ENCODE measurements at places on chromosomes 5 and 9. TPM values are rescaled to one million over a fixed set of nuclear protein-coding genes. Genes with fewer than 3 reads are reported as not detected.

ARHGEF39 gene
- total RNA-seq: 1.1 TPM

CEL gene
- total RNA-seq: 2.8 TPM

OBP2B gene
- total RNA-seq: 35.2 TPM

MSX2 gene
- 36.4 TPM for total RNA-seq

ECM2 gene
- total RNA-seq: 14.1 TPM

JADE2 gene
- 87.1 TPM for total RNA-seq

RASEF gene
- 125 TPM for total RNA-seq

PTPN3 gene
- total RNA-seq: 11.0 TPM

PTGS1 gene
- total RNA-seq: 4.6 TPM

KCNMB1 gene
- 9.1 TPM for total RNA-seq

All from prostate gland (tissue), 2 donors.